ENCODE measurements at places on chromosomes 2 and 18.

- peak; percentile 82 for DNase-seq
Observed at GRCh38 chr2:207792244-207792785, 22.6 kb upstream of the FZD5 start.

- no peak for DNase-seq
Observed at GRCh38 chr2:64168756-64169155, 24.5 kb upstream of the PELI1 start.

DNA sequence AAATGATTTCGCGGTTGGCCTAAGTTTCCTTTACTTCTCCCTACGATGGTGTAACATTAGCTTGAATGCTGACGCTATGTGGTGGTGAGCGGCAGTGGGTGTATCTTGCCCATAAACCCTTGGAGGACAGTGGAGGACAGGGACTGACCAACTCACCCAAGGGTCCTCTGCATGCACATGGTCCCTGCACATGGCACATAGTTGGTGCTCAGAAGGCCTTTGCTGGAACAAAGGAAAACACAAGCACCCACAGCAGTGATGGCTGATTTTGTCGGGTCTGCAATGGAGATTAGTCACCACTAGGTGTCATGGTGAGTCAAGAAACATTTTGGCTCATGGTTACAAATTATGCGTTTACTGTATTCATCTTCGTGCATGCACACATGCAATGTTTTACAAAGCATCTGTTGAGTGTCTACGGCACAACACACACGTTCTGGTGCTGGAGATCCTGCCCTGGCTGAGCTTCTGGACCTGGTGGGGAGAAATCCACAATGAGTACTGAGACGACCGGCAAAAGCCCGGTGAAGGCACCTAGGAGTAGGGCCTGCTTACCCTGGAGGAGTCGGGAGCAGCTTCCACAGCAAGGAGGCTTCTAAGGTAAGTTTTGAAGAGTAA, 44.0 kb downstream of the PDCL3 start:
- peak; percentile 61 for DNase-seq

DNA sequence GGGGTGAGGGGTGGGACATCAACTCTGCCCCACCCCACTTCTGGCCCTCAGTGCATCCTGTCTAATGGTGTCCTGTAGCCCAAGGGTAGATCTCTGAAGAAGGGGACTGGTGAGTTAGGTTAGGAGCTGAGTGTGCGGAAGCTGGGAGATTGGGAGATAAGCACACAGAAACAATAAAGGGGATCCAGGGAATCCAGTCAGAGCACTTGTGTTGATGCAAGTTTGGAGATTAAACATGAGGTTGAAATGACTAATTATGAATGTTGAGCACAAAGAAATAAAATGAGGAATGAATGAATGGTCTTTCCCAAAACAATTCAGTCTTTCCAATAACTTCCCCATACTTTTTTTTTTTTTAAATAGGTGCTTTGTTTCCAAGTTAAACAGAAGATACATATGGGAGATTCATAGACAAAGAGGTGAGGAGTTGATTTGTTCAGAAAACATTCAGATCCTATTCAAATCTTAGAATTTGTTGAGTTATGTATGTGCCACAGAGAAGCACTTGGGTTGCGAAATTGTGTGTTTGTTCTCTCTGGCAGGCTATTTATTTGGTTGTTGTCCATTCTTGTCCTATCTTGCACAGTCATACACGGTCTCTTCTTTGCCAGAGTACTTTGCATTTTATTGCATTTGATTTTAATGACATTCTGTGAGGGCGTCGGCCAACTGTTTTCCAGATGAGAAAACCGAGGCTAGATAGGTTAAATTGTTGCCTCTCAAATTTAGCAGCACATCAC, 31.6 kb upstream of the NABP1 start:
- no peak for DNase-seq

- DNase-seq: no peak
Observed at GRCh38 chr2:165700531-165700930, 93.5 kb downstream of the GALNT3 start.

DNA sequence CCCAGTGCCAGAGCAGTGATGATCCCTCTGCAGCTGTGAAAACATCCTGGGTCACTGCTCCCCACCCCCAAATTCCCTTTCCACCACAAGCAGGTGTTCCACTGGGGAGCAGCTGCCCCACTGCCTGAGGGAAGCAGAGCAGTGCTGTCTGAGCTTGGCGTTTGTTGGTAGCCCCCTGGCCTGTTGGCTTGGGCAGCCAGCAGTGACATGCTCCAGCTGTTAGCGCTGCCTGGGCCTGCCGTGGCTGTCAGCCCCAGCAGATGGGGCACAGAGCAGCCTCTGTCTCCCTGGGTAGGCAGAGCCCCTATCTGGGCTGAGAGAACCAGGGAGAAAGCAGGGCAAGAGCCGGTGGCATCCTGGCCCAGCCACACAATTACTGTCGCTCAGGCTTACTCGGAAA, 247.7 kb downstream of the GLI2 start:
- no peak for DNase-seq

DNA sequence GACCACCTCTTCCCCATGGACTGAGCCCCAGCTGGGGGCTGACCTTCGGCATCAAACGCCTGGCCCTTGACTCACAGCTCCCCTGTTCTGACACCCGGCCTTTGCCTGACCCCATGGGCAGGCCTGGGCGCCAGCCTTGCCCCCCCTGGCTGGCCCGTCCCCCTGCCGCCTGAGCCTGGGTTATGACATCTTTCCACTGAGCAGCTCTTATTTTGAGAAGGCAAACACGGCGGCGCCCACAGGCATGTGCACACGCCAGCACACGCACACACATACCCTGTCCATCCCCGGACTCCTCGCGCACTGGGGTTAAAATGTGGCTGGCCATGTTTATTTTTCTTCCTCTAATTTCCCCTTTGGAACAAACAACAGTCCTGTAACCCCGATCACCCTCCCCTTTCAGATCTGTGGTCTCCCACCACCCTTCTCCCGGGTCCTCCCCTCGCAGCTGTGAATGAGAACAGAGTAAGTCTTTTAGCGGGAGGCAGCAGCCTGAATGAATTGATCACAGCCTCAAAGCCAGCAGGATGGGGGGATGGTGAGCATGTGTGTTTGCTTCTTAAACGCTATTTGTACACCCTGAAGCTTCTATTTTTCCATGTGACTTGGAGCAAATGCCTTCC, 11.8 kb upstream of the ATOH8 start:
- peak; percentile 92 for DNase-seq

DNA sequence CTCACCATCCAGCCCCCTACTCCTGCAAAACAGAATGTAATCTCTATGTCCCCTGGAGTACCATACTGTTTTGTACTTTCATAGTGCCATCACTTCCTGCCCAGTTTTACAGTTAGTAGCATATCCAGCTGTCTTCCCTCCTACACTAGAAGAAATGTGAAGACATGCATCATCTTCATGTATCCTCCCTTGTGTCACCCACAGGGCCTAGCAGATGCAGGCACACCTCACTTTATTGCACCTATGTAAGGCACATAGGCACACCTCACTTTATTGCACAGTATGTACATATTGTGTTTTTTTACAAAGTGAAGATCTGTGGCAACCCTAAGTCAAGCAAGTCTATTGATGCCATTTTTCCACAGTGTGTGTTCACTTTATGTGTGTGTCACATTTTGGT, 12.0 kb downstream of the DNAJC27 start:
- DNase-seq: no peak

DNA sequence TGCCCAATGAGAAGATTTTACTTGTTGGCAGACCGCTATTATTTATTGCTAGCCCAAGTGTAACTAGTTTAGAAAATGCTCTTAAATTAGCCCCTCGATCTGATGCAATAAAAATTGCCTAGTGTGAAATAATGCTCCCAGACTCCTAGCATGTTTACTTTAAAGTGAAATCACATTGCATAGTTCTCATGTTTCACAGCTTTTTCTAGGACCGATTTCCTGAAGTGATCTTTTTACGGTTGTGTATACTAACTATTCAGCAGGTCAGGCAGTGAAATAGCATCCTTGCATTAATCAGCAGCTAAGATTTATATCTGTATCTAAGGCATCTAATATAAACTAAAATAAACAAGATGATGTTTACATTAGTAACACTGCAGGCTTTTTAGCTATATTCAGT, 52.4 kb downstream of the PMS1 start:
- peak; percentile 82 for DNase-seq

DNA sequence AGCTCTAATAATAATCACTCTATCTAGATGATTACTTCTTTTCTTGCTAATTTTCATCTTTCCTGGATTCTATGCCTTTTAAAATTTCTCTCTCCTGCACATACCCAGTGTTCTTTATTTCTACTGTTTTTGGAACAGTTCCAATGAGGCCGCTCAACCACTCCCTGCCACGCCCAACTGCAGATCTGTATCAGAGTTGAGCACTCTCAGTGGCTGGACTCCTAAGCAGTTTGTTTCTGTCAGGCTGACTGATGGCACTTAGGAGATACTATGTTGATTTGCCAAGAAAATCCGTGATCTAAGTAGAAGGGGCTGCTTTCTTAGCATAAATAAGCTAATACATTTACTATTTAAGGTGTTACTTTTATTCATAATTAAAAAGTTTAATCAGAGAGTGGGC, 192.8 kb downstream of the ARHGAP15 start:
- no peak for DNase-seq

- no peak for DNase-seq
Observed at GRCh38 chr2:44304258-44304657, 29.0 kb downstream of the SLC3A1 start.

GRCh38 chr2:227395556-227395955, 7.8 kb upstream of the SCYGR1 start:
- DNase-seq: no peak

DNA sequence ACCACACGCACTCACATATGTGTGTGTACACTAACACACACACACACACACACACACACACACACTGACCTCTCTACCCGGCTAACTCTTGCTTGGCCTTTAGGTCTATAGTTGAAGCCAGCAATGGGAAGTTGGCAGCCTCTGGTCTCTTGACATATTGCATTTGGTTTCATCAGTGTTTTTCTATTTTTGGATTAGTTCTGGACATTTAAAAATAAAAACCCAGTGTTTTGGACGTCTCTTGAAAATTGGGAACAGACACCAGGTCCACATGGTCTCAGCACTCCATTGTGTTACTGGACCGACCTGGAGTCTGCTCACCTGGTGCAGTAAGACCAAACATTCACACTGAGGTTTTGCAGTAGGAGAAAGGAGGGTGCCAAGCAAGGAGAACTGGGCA, 50.4 kb upstream of the AFF3 start:
- DNase-seq: no peak

DNA sequence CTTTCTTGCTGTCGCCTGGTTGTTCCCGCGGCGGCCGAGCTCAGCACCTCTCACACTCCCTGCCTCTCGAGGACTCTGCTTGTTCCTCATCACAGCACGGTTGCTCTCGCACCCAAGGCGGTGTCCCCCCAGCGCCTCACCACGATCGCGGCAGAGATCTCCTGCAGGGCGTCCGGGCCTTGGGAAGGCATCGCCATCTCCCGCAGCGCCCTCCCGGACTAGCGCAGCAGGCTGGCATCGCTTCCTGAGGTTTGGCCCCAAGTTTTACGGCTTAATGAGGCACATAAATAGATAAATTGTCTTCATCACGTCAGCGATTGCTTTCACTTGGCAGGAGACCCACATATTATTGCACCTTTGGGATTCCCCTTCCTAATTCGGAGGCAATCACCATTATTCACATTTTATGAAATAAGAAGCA, 125.4 kb downstream of the RGPD3 start:
- DNase-seq: no peak

GRCh38 chr18:4888251-4889040, 308.6 kb downstream of the AKAIN1 start:
- no peak for DNase-seq

GRCh38 chr2:69307579-69308064, 79.4 kb downstream of the GFPT1 start:
- DNase-seq: no peak

DNA sequence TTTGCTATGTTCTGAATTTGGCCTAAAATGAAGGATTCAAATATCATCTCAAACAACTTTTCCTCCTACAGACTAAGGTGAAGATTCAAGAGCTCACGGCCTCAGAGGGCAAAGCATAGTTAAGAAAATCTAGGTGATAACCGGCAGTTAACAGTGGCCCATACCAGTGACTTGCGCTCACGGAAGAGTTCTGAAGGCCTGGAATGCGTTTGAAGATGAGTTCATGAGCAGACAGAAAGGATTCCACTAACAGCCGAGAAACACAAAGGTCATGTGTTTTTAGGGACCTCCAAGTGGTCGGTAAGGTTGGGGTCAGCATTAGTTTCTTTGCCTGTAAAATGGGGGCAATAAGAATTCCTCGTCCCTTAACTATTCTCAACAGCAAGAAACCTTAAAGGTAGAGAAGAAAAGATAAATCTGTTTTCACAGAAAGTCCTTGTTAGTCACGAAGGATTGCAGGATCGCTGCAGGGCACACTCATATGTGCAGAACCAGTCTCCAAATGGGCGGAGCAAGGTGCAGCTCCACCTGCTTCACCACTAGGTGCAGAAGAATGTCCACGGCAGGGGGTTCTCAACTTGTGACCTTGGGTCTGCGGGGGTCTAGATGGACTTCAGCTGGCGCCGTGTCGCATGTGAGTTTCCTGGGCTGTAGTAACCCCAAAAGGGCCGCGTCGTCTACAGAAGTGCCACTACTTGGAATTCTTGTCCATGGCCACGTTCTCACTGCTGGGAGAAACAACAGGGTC, 708 bp upstream of the RPIA start:
- peak; percentile 55 for DNase-seq

DNA sequence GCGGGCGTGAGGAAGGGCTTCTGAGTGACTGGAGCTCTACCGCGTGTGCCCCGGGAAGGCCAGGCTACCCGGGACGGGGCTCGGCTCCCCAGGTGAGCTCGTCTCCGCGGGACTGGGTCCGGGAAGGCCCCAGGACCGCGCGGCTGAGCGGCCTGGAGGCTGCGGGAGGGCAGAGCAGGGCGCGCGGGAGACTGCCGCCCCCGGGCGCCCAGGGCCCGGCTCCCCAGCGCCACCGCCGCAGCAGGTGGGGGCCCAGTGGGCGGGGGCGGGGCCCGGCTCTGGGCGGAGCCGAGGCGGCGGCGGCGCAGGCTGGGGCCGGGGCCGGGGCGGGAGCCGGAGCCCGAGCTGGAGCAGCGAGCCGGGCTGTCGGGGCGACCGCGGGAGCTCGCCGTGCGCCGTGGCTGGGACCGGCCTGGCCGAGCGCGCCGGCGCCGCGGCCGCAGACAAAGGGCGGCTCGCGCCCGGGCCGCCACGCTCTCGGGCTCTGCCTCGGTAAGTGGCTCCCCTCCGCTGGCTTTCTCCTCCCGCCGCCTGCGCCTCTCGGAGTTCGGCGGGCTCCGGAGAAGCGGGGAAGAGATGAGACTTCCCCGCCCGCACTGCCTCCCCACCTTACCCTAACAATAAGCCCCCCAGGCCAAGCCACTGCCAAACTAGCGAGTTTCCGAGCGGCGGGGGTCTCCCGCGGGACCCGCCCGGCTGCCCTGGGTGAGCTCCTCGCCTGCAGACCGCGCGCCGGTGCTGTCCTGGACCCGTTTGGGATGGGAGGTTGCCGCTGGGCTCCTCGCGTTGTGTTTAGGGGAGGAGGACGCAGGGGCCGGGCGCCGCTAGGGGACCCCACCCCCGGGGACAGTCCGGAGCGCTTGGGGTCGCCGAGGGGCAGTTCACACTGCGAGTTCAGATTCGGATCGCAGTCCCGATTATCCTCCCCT, at the start of gene MAPK4:
Gene MAPK4 (plus strand): TSS at position 336 of the 929 bp plus-strand sequence. CDS start 103,872 bp downstream, outside the sequence.
- no peak for DNase-seq

DNA sequence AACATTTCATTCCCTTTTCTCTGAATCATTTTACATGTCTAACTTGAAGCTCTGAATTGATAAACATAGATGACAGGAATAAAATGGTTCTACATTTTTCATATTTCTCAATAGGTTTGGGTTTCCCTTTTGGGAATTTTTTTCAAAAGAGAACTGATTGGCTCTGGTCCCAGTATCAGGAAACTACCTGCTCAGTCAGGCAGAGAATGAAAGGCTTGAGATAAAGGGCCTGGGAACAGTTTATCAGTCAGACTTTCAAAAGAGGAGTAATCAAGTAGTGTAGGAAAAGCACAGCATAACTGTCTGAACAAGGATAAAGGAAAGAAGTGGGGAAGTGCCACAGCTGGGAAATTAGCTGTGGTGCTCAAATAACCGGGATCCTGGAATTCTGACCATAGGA, 28.3 kb upstream of the CCL20 start:
- DNase-seq: no peak
